ENCODE measurements at places on chromosomes 1 and 21. TPM values are rescaled to one million over a fixed set of nuclear protein-coding genes. Genes with fewer than 3 reads are reported as not detected.

DNA sequence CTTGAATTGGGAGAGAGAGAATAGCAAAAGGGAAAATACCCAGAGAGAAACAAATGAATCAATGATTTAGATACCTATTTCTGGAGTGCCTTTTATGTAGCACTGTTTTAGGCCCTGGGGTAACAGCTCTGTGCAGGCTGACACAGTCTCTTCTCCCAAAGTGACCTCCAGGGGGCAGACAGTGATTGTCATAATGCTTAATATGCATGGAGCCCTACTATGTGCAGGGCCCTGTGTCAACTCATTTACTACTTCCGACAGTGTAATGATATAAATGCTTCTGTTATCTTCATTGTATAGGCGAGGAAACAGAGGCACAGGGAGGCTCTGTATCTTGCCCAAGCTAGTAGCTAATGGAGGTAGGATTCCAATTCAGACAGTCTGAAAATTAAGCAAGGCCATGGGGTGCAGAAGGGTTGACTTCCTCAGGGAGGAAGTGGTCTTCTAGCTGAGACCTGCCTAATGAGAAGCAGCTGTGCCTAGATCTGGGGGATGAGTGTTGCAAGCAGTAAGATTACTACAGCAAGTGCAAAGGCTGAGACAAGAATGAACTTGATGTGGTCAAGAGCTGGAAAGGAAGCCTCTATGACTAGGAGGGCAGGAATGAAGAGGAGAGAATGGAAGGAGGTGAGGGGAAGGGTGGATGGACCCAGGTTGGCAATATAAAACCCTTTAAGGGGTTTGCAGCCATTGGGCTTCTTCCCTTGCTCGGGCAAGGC is 16.2 kb upstream of the SERINC2 start:
- DNase-seq: no peak

GRCh38 chr21:39353295-39353694 is 4.4 kb upstream of the HMGN1 start:
- DNase-seq: no peak

GRCh38 chr1:76723949-76724348 is 143.3 kb upstream of the ST6GALNAC5 start:
- no peak for DNase-seq

GRCh38 chr1:211606914-211607753 is 28.2 kb upstream of the SLC30A1 start:
- DNase-seq: no peak

DNA sequence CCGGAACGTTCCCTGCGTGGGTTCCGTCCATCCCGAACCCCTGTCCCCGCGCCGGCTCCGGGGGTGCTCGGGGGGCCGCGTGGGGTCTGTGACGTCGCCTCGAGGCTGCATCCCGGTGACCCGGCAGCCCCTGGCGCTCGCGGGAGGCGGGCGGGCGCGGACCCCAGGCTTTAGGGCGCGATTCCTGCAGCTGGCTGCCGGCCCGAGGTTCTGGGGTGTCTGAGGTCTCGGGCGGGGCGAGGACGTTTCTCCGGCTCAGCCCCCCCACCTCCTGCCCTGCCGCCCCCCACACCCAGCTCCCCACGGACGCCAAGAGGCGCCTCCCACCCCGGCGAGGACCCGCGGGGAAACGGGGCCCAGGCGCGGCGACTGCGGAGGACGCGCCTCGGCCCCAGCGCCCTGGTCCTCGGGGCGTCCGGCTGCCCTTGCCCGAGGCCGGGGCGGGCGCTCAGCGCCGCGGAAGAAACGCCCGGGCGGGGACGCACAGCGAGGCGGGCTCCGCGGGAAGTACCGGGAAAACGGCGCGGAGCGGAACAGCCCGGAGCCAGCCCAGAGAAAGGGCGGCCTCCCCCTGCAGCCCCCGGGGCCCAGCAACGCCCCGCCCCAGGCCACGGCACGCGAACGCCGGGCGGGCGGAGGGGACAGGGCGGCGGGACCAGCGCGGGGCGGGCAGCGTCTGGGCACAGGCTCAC is 1.3 kb upstream of the PCBP3 start:
- DNase-seq: no peak

- no peak for DNase-seq
Observed at GRCh38 chr1:89553157-89553556, 28.5 kb downstream of the LRRC8B start.

DNA sequence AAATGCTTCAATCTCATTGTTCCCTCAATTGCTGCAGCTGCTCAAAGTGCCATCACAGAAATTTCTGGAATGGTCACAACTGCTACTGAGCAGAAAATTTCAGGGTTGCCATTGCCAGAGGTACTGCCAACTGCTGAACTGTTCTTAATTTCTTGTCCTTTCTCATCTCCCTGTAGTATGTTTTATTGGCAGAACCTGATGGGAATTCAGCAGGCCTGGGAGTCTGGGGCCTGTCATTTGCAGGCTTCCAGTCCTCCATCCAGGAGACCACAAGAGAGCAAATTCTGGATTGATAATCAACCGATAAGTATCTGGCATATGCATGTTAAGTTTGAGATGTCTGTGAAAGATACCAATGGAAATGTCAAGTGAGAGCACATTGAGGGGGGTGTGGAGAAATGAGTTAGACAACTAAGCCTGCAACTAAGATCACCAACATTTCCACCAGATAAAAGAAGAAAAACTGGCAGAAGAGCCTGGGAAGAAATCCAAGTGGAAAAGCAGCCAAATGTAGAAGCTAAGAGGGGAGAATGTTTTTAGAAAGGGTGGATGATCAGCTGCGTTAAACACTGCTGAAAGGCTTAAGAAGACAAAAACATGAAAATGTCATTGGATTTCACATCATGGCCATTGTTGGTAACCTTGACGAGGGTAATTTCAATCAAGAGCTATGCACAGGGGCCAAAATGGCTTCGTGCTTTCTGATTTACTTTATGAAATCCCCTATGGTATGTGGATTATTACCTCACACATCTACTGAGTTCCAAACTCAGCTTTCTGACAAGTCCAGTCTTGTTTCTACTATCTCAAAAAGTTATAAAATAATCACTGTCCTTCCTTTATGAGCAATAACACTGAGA is 648.1 kb downstream of the PLPP3 start:
- DNase-seq: no peak

DNA sequence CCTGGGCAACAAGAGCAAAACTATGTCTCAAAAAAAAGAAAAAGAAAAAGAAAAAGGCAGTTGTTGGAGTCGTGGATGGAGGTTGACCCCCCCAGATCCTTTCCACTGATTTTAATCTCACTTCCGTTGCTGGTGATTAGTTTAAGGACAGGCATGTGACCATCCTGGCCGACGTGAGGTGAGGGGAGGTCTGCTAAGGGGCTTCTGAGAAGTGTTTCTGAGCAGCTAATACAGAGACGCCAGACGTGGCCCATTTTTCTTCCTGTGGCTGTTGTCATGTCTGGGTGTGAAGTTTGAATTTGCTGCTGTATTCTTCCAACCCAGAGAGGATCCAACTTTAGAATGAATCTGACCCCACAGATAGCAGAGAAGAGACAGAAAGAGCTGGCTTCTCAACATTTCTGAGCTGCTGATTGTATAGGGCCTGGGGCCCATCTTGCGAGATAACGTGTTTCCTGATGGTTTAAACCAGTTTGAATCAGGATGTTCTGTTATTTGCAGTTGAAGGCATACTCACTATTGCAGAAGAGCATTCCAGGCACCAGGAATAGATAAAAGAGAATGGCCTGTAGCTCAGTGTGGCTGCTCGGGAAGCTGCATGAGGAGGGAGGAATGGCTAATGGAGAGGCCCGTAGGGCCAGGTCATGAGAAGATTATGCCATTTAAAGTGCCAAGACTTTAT is 22.8 kb upstream of the SSBP3 start:
- no peak for DNase-seq

GRCh38 chr1:233641029-233641428 is 27.1 kb downstream of the KCNK1 start:
- no peak for DNase-seq

GRCh38 chr1:93619507-93620171 is 62.0 kb downstream of the BCAR3 start:
- DNase-seq: no peak

SLAMF9 gene
- not detected for polyA plus RNA-seq

- DNase-seq: peak; percentile 24
Observed at GRCh38 chr1:108200687-108201051, 526 bp upstream of the SLC25A24 start.

DNA sequence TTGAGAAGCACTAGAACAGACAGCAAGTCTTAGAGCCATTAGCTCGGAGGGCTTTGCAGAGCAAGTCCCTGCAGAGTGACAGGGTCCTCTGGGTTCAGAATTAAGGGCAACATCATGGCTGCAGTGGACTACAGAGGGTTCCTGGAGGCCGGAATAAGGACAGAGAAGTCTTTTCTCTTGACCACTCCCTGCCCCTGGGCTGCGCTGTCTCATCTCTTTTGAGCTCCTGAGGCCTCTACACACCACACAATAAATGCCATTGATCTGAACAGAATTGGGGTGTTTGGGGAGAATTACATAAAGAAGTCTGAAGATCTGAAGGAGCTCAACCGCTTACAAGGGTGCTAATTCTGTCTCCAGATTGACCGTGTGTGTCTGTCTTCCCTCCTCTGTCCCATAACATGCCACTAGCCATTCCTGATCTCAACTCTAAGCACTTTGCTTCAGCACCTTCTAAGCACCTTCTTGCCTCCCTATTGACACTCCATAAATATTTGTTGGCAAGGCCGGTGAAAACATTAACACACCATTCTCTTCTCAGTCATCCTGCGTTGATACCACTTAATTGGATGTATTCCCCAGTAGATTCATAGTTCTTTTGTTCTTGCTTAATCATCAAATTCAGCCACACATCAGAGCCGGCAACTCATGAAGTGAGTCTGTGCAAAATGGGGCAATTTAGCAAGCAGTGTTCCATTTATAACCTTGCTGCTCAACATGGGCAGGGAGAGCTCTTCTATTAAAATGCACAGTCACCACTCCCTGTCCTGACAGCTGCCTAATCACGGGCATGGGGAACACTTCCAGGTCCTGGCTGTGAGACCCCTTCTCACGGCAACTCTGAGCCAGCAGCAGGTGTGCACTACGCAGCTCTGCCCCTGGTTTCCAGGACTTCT is 49.7 kb downstream of the NMNAT2 start:
- no peak for DNase-seq

- no peak for DNase-seq
Observed at GRCh38 chr1:1434131-1434823, 1.2 kb upstream of the VWA1 start.

DNA sequence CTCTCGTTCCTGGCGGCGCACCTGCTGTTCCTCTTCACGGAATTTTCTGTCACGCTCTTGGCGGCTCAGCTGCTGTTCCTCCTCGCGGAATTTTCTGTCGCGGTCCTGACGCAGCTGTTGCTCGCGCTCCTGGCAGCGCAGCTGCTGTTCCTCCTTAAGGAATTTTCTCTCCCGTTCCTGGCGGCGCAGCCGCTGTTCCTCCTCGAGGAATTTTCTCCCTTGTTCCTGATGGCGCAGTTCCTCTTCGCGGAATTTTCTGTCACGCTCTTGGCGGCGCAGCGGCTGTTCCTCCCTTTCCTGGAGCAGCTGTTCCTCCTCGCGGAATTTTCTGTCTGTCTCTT is 6.4 kb downstream of the TCHH start:
- DNase-seq: no peak

- no peak for DNase-seq
Observed at GRCh38 chr1:67290236-67290635, 17.4 kb upstream of the IL12RB2 start.

DNA sequence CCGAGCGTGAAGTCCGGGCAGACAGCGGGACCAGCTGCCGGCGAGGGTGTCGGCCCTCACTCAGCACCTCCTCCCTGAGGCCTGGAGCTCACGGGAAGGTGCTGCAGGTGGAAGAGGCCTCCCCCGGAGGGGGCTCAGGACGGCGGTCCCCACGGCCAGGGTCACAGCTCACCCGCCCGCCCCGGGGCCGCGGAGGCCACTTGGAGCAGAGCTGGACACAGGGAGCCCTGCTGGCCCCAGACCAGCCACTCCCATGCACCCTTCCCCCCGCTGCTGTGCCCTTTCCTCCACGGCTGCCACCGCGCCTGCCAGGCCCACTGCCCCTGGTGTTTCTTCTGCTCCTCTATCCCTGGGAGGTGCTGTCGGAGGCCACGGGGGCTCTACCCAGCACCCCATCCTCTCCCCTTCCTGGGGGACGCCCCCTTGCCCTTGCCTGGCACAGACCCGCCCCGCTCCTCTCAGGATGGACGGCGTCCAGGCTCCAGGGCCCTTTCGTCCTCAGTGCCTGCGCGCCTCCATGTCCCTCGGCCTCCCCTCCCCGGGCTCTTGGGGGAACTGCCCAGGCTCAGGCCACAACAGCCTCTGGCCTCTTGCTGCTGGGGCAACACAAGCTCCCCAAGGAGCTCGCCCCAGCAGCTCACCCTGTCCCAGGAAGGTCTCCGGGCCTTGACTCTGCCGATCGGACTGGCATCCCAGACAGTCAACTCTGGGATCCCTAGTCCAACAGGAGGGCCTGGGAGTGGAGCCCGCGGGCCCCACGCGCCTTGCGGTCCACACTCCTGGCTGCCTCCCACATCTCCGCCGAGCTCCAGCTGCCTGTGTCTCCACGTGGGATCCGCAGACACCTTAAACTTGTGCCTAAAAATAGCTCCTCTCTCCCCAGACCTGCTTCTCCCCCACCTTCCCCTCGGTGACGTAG is 4.1 kb downstream of the TMEM240 start:
- DNase-seq: no peak

DNA sequence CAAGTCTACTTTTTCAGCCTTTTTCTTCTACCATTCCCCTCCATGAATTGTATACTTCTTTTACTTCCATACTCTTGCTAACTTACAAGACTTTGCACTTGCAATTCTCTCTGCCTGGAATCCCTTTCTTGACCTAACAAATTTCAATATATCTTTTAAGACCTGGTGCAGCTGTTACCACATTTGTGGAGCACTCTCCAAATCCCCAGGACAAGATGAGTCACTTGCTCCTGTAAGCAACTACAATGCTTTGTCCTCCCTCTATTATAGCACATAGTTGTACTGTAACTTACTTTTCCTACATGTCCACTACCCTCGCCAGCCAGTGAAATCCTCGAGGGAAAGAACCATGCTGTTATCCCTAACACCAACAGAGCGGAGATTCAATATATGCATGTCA is 43.1 kb downstream of the WARS2 start:
- no peak for DNase-seq

- DNase-seq: no peak
Observed at GRCh38 chr1:183646776-183647175, 6.3 kb downstream of the APOBEC4 start.

- no peak for DNase-seq
Observed at GRCh38 chr1:200473698-200474371, 64.0 kb upstream of the ZNF281 start.

DNA sequence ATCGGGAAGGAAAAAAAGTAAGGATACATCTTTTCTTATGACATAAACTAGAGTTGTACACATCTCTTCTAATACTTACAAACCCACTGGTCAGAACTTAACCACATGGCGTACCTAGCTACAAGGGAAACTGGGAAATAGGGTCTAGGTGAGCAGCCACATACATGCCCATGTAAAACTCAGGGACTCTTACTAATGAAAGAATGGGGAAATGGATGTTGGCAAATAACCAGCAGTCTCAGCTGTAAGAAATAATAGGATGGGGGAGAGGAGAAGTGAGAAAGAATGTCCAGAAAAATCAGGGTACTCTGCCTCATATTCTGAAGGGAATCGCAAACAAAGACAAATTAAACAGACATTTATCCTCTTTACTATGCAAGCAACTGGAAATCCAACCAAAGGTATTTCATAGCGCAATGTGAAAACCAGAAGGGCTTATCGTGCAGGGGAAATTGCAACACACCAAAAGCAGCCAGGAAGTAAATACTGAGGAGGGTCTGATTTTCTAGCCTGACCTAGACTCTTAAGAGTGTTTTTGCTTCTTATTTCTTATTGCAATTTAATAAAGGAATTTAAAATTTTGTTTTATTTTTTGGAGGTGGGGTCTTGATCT is 17.5 kb downstream of the GTF2B start:
- no peak for DNase-seq

PKLR gene
- polyA plus RNA-seq: 9.0 TPM

All from left renal cortex interstitium (tissue), 4 donors.